ENCODE measurements at places on chromosomes 11 and 22.

- peak; percentile 92 for DNase-seq
Measured at GRCh38 chr11:116772443-116773202, at the start of gene BUD13. Gene BUD13 (minus strand): TSS chr11:116772987. CDS start chr11:116772964, 23 bp downstream.

DNA sequence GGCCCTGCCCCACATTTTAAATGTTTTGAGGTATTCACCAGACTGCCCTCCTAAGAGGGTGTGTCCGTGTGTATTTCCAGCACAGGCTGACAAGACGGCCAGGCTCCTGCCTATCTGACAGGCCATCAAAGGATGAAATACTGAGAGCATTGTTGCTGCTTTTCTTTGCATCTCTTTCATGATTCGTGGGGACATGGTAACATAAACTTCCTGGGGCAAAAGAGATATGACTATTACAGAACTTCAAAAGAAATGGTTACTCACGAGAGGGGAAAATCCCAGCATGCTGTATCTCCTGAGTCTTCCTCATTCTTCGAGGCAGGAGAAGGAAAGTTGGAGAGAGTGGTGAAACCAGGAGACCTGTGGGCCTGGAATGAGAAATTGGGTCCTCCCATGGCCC, 10.3 kb upstream of the BIK start:
- no peak for DNase-seq

DNA sequence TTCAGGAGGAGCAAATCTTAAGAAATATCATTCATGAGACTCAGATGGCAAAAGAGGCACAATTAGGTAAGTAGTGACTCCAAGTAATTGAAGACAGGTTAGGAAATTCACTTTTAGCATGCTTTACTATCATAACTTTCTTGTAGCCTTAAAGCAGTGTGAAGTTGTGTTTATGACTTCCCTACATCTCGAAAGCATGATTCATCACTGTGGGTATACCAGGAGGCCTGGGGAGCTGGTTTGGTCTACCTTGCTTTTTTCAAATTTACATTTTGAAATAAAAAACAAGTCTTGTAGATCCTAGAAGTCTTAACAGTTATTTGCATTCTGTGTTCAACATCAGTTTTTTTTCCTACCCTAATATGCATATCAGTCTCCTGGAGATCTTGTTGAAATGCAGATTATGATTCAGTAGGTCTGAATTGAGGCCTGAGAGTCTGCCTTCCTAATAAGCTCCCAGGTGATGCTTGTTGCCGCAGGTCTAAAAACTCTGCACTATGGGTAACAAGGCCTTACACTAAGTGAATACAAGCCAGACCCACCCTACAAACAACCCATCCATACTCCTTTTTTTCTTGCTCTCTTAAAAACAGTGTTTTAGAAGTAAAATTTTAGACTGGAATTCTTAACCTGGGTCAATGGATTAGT, 41.4 kb downstream of the TTC17 start:
- no peak for DNase-seq

GRCh38 chr11:70541699-70542098, 143.4 kb downstream of the CTTN start:
- DNase-seq: no peak

GRCh38 chr11:102192349-102193066, 82.3 kb downstream of the YAP1 start:
- no peak for DNase-seq

- DNase-seq: no peak
Measured at GRCh38 chr11:678297-678696, 16.7 kb downstream of the DEAF1 start.

- DNase-seq: no peak
Measured at GRCh38 chr11:14422052-14422813, 63.2 kb upstream of the RRAS2 start.

GRCh38 chr22:22098457-22099193, 116.0 kb upstream of the TOP3B start:
- DNase-seq: no peak

GRCh38 chr22:23824476-23825245, 14.1 kb downstream of the DERL3 start:
- no peak for DNase-seq

DNA sequence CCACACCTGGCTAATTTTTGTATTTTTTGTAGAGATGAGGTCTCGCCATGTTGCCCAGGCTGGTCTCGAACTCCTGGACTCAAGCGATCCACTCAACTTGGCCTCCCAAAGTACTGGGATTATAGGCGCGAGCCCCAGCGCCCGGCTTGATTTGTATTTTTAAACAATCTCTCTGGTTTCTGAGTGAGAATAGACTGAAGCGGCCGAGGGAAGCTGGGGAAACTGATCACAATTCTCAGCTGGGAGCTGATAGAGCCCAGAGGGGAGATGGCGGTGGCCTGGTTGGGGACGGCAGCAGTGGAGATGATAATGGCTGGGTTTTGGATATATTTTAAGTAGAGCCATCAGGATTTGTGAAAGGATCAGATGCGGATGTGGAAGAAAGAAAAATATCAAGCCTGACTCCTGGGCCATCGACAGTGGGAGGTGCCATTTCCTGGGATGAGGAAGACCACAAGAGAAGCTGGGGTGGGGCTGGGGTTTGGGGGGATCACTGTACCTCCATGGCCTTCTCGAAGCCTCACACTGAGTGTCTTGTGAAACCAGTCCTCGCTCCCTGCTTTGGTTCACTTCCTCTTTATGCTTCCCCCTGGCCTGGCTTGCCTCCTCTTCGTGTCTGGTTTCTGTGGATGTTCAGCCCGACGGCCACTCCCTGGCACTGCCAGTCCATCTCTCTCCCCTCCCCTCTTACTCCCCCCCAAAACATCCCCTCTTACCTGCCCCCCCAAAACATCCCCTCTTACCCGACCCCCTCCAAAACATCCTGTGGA, 51.9 kb downstream of the IGLL1 start:
- DNase-seq: no peak

GRCh38 chr11:64848826-64849597, 4.6 kb upstream of the CDC42BPG start:
- no peak for DNase-seq

GRCh38 chr22:38868286-38868721, 3.7 kb downstream of the CBX6 start:
- DNase-seq: no peak

DNA sequence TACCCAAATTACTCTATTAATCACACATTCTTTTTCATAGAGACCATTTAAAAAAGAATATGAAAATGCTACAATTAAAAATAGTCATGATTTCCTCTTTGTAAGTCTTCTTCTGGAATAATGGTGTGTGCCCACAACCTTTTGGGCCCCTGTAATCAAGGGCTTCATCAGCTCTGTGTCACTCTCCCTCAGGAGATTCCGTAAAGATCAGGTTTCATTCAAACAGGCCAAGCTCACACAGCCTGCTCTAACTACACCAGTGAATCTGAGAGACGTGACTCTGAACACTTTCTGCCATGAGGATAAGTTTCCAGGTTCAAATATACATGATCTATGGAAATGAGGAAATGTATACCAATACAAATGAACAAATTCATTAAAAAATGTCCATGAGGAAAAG, 9.5 kb downstream of the DRICH1 start:
- no peak for DNase-seq

GRCh38 chr11:17472467-17472866, 4.2 kb downstream of the ABCC8 start:
- DNase-seq: no peak

- DNase-seq: no peak
Measured at GRCh38 chr11:26109658-26110368, 222.1 kb upstream of the ANO3 start.

DNA sequence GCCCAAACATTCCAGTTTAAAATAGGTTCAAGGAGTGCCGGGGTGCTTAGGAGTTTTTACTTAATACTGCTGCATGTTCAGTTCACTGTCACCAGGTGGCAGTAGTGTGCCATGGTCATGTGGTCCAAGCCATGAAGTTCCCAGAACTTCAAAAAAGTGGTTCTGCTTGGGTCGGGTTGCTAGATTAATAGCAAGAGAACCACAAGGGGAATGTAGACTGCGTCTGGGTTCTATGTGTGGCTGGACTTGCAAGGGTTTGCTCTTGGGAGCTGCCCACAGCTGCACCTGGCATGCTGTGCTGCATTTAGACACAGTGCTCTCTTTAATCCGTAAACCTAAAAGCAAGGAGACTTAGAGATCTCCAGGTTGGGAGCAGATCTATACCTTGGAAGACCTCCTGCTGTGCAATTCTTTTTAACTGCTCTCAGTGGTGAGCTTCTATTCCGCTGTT, 6.5 kb upstream of the SPON1 start:
- peak; percentile 30 for DNase-seq

DNA sequence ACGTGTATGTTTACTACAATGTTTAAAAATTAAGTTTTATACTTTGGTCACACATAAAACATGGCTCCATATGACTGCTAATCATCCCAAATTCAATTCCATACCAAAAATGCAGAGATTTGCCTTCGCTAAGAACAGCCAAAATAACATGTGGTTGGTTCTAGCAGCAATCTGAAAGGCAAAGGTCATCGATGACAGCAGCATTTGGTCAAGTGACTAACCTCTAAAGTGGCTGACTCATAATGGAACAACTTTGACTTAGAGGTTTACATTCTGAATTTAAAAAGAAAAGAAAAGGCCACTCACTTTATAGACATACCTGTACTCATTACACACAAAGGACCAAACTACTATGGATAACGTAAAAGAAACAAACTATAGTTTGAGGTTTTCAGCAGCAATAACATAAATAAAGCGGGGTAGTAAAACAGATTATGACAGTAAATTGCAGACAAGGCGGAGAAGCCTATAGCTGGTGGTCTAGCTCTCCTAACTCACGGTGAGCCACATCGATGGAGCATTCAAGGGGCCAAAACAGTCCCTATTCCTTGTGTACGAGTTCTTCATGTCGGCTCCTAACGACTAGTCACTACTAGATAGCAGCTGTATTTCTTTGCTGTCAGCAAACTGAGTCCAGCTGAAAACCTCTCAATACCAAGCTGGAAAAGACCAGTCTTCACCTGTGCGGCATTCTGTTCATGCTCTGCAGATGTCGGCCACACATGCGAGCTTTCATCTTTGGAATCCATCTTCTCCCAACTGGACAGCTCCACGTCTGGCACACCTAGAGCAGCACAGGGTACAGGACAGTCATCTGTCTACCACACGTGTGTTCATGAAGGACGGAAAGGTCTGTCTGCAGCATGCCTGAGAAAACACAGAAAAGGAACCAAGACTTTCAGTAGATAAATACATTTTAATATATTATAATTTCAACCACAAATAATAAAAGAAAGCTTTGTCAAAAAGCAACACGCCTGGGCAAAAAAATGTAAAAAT, 42.1 kb downstream of the PRDM10 start:
- DNase-seq: no peak

All from activated CD4-positive, CD25-positive, alpha-beta regulatory T cell (primary cell).